GF-D8 (cell line): ENCODE measurements at places on chromosomes 1 and 21.

GRCh38 chr1:158200527-158200926 lies 19.8 kb downstream of the CD1D start:
- no peak for DNase-seq

DNA sequence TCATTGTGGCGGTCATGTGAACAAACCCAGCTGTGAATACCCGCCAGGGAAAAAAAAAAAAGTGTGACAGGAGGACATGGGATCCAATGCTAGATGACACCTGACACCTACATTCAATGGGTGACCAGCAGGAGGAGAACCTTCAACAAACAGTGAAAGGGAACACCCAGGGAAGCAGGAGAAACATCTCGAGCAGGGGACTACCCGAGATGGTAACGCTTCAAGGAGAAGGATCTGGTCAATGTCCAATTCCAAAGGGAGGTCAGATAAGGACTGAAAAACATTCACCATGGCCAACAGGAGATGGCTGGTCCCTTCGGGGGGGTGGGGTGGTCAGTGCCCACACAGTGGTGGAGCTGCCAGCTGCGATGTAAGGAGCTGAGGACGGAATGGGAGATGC lies 46.3 kb downstream of the PTPN14 start:
- DNase-seq = no peak

GRCh38 chr1:93021539-93022134 lies 57.4 kb upstream of the MTF2 start:
- peak; percentile 15 for DNase-seq

GRCh38 chr21:36288651-36289243 lies 31.2 kb upstream of the MORC3 start:
- no peak for DNase-seq

- DNase-seq = no peak
Observed at GRCh38 chr1:21264898-21265297, 25.4 kb downstream of the ECE1 start.

GRCh38 chr21:29481641-29482040 lies 182.9 kb downstream of the BACH1 start:
- no peak for DNase-seq
